ENCODE measurements at places on chromosomes 16 and 17.

DNA sequence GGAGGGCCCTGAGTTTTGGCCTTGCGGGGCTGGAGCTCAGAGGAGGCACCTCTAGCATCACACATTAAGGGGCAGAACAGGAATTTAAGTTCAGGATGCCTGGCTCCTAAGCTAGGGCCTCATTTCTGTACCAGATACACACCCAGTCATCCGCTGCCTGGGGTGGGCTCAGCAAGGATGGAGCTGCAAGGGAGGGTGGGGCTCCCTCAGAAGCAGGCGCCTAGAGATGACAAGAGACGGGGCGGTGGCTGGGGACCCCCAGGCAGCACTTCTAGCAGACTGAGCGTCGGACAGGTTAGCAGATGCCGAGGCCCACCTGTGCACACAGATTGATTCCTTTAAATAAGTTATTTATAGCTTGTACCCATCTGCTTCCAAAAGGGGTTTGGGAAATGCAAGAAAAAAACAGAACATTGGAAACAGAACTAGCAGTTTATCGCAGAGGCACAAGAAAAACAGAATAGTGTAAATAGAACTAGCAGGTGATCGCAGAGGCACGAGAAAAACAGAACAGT, 47.6 kb upstream of the CBFA2T3 start:
- no peak for DNase-seq

DNA sequence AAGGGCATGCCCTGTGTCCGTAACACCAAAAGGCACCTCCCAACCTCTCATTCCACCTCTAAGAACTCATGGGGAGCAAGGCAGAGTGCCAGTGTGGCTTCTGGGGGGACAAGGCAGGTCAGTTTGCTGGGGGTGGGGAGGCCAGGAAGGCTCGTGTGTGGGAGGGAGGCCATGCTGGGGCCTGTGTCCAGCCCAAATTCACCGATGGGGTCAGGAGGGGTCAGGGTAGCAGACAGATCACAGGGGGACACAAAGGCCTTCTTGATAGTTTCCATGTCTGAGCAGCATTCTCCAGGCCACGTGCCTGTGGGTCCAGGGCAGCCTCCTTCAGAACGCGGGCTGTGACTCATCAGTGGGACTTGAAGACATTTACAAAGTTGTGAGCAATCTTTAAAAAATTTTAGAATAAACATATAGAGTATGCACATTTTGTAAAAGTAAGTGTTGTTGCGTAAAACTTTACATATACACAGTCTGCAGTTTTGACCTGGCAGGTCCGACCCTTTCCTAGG, 20.9 kb downstream of the SPACA3 start:
- no peak for DNase-seq

- DNase-seq: no peak
These were observed 207.6 kb downstream of the RAB11FIP4 start for GRCh38 chr17:31598921-31599571.

DNA sequence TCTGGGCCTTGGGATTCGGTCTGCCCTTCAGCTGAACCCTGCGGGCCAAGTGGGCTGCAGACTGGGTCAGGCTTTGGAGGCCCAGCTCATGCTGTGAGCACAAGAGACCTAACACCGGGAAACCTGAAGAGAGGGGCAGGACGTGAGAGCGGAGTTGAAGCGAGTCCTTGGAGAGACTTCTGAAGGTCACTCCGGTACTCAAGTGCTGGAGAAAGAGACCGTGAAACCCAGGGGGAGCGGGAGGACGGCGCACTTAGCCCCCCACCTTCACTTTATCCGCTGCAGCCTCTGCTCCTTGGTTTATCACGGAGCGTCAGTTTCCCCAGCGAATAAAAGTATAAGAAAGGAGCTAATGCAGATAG, 361 bp downstream of the UQCRC2 start:
- no peak for DNase-seq
